ENCODE measurements at places on chromosomes 11 and 22.

GRCh38 chr22:31089160-31090100 lies 8.3 kb downstream of the SMTN start:
- peak; percentile 69 for DNase-seq

- DNase-seq = no peak
Measured at GRCh38 chr11:128928400-128928799, 14.3 kb downstream of the TP53AIP1 start.

DNA sequence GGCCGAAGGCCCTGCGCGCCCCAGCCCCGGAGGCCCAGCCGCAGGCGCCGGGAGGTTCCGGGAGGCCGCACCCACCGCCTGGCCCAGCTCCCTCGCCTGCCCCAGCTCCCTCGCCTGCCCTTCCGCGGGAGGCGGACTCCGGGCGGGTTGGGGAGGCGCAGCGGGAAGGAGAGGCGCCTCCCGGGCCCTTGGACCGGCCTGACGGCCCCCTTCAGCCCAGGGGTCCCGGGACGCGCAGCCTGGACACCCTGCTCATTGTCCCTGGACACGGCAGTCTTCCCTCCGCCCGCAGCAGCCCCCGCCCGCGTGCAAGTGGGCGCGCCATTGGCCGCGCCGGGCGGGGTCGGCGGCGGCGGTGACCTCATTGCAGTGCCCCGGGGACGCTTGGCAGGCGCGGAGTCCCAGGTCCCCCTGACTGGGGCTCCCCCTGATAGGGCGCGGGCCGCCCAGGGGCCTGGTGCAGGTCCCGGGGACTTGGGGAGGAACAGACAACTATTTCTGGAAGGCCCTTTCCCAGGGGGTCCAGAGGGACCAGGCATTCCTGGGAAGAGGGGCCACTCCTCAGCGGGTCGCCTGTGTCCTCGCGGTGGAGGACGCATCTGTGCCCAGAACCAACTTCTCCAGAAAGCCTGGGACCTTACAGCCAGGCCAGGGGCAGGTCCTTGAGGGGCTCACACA lies 501 bp downstream of the CD151 start:
- peak; percentile 69 for DNase-seq

- no peak for DNase-seq
Measured at GRCh38 chr22:30323246-30323645, 3.5 kb downstream of the TBC1D10A start.

DNA sequence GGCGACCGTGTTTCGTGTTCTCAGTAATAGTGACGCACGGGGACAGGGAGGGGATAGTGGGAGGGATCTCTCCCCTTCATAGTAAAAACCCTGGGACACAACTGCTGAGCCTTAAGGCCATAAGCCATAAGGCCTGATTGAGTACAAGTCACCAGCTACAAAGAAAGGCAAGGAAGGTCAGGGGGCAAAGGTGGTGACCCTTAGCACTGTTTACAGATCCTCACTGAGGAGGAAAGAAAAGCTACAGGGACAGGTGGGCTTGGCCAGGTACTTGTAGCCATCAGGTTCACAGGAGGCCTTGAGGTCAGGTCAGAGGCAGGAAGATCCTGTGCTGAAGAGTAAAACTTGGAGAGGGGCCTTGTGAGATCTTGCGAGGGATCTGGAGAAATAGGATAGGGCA lies 15.1 kb upstream of the AMPD3 start:
- DNase-seq = no peak

DNA sequence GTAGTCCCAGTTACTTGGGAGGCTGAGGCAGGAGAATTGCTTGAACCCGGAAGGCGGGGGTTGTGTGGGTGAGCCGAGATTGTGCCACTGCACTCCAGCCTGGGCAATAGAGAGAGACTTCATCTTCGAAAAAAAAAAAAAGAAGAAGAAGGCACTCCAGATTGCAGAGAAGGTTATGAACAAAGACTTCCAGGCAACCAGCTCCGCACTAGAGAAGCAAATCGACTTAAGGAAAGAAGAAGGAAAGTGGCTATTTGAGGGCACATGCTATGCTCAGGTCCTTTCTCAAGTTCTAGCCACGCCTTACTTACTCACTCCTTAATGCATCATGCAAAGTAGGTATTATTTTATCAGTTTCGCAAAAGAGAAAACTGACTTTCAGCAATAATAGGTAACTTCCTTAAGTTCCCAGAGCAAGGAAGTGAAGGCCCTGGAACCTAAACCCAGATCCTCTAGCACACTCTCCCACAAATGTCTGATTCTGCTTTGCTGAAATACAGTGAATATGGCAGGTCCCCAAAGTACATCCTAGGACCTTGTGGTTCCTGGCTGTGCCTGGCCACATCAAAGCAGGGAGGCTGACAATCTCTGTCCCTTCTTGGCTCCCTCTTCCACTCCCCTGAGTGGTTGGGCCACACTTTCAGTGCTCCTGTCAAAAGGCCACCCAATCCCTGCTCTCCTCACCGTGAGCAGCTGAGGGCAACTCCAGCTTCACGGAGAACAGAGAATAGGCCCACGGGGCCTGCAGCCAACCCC lies 14.2 kb downstream of the CD3E start:
- DNase-seq = no peak

DNA sequence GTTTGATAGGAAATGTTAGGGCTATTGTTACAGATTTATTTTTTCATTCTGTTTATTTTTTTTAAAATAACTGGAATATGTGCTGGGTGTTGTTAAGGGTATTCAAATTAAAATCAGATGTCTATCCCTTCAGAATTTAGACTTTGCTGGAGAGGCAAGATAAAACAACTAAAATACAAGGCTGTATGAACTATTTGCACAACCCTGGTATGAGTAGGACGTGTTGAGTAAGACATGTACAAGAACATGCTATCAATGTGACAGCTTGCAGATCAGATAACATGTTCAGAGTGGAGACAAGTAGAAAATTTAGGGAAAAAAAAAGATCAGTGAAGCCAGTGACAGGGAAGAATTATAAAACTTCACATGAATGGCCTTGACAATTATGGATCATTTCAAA lies 853.5 kb downstream of the METTL15 start:
- DNase-seq = no peak

- no peak for DNase-seq
Measured at GRCh38 chr11:36478700-36479329, 31.3 kb downstream of the TRAF6 start.

DNA sequence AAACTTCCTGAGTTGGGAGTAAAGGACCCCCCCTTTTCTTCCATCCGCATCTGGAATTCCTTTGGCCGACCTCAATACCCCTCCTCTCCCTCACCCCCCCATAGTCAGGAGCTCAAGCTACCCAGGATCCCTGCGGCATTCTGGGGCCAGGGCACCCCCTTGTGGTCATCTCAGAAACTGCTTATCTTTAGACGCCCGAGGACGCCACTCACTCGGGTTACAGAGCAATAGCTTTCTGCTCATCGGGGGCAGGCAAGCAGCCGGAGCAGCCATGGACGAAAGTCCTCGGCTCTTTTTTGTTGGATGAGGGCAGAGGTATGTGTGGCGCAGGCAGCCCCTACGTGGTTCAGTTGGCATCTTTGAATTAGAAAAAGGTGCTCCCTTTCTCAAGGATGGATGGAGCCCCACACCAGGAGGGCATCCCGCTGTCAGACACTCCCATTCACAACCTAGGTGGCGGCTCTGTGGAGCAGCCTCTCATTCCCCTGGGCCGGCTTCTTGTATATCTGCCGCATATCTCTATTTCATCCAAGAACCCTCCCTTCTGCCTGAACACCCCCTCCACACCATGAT lies 2.3 kb downstream of the C1QTNF5 start:
- DNase-seq = peak; percentile 92

GRCh38 chr22:36316419-36316818 lies 63.5 kb downstream of the APOL1 start:
- DNase-seq = no peak

DNA sequence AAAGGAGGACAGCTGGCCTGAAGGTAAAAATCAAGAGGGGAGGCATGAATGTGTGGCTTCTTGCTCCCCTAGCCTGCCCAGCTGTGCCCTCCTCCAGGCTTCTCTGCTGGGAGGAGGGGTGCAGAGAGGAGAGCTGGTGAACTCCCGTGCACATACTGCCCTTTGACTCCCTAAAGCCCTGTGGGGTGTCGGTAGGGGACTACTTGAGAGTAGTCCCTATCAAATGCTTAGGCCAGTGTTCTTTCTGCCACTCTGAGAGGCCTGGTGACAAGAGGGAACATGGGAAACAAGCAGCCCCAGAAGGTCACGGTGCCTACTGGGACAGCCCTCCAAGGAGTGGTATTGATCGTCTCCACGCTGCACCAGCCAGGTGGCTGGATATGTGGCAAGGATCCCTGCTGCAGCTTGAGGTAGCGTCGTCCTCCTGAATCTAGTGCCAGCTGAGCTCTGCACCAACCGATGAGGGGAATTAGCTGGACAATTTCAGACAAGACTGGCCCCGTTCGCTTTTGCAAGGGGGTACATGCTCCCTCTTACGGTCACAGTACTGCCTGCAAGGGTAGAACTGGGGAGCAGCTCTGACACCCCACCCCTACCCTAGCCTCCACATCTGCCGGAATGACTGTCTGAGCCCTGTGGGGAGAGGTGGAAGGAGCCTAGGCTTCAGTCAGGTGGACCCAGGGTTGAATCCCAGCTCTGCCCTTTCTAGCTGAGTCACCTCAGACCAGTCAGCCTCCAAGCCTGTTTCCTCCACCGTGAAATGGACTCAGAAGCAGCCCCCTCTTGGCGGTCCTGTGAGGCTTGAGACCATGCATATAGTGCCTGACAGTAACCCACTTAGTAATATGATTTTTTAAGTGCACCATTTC lies 17.1 kb upstream of the C11orf96 start:
- DNase-seq = peak; percentile 40

DNA sequence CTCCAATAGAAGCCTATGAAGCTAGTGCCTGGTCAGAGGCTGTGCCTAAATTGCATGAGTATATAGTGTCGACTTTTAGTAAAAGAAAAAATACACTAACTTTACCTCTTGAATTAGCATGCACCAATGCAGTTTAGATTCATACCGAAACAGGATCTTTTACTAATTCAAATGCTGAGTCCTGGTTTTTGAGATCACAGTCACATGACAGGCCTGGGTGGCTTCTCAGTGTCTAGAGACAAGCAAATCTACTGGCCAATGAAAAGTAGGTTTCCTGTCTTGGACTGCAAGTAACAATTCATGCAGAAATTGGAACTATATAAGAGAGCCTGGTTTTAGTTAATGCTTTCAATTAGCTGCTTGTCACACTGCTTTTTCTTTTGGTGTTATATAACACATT lies 7.2 kb downstream of the ARHGEF12 start:
- DNase-seq = no peak

DNA sequence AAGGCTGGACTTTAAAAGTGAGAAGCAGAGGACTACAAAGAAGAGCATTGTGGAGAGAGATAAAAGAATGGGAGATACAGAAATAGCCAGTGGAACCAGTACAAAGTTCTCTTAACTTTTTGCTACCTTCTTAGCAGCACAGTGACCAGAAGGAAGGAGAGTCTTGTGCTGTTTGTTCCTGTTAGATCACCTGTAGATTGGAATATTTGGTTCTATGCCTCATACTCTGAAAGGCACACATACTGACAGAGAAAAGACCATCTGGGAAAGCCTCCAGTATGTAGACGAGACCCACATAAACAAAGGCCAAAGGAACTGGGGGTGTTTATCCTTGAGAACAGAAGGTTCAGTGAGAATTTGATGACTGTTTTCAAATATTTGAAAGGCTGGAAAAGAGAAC lies 18.7 kb downstream of the RNF141 start:
- no peak for DNase-seq

DNA sequence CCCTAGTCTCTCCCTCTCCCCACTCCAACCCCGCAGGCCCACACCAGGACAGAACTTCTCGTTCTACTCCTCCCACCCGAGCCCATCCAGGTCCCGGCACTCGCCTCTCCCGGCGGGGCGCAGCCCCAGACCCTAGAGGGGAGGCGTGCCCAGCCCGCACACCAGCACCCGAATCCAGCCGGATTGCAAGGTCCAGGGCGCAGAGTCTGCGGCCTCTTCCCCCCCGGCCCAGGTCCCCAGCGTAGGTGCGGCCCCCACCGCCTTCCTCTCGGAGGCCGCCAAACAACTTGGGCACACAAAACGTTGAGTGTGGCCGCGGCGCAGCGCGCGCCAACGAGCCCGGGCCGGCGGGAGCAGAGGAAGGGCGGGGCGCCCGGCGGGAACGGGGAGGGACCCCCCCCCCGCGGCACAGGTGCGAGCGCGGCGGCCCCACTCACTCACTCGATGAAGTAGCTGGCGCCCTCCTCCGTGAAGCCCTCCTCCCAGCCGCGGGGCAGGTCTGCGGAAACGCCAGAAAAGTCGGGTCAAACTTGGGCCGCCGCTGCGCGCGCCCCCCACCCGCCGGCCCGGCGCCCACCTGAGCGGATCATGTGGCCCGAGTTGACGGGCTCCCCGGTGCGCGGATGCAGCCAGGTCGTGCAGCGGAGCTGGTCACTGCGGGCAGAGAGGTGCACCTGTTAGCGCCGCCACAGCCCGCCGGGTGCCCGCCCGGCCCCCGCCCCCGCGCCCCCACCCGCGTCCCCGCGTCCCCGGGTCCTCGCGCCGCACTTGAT lies 480 bp downstream of the PLEKHA7 start:
- peak; percentile 78 for DNase-seq

GRCh38 chr11:36292311-36292722 lies 3.1 kb upstream of the COMMD9 start:
- DNase-seq = no peak

- DNase-seq = no peak
Measured at GRCh38 chr11:16402654-16403447, 46.5 kb upstream of the SOX6 start.

DNA sequence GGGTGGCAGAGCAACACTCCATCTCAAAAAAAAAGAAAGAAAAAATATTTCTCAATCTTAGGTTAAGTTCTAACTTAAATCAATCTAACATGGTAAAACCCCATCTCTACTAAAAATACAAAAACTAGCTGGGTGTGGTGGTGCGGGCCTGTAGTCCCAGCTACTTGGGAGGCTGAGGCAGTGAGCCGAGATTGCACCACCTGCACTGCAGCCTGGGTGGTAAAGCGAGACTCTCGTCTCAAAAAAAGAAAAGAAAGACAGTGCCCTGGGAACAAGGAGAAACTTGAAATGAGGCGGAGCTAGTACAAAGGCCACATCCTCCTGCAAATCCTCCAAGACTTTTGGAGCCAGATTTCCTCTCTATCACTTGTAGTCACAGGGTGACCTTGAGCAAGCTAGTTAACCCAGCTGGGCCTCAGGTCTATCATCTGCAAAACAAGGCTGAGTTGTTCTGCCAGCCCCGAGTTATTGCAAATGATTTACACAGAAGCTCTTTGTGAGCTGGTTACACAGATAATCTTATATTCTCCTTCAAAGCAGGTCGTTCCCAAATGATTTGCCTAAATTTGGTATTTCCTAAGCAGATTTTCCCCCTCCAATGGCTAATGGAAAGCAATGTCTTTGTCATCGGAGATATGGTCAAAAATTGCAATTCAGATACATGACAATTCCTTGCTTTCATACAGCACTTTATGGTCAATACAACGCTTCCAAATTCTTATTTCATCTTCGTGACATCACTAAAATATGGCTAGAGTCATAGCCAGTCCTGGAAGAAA lies 1.9 kb downstream of the ANKRD54 start:
- no peak for DNase-seq

All from ecto neural progenitor cell (in vitro differentiated cells).